ENCODE measurements at places on chromosomes 13 and 19.

- DNase-seq, result no peak
Measured at GRCh38 chr19:51070334-51071094, 5.6 kb upstream of the KLK13 start.

- peak; percentile 82 for DNase-seq
Measured at GRCh38 chr19:38676023-38676877, 28.8 kb downstream of the ACTN4 start.

GRCh38 chr13:30523211-30523610 lies 57.5 kb upstream of the HMGB1 start:
- no peak for DNase-seq

DNA sequence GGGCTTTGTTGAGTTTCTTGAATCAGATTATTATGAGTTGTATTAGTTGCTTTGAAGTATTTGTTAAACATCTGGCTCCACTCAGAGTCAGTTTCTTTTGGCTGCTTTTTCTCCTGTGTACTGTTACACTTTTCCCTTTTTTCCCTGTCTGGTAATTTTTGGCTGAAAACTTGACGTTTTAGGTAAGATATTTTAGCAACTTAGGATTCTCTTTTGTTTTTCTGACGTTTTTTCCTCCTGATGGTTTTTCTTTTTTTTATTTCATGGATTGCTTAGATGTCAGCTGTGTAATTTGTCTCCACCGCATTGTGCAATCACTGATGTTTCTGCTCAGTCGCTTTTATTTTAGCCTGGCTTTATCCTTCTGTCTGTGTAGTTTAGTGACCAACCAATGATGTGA lies 20.7 kb downstream of the RFC3 start:
- DNase-seq, result no peak

GRCh38 chr19:16571822-16572331 lies 338 bp downstream of the SLC35E1 start:
- peak; percentile 56 for DNase-seq

DNA sequence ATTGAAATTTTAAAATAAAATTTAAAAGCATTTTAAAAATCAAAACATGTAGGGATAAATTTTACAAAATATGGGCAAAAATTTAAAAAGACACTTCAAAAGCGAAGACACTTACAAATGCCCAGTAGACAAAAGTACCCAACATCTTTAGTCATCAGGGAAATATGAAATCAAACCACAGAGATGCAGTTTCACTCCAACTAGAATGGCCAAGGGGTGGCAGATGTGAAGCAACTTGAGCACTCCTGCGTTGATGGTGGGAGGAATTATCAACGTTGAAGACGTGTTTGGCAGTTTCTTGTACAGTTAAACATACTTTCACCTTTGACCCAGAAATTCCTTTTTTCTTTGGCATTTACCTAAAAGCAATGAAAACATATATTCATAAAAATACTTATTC lies 518.0 kb upstream of the SGCG start:
- no peak for DNase-seq

DNA sequence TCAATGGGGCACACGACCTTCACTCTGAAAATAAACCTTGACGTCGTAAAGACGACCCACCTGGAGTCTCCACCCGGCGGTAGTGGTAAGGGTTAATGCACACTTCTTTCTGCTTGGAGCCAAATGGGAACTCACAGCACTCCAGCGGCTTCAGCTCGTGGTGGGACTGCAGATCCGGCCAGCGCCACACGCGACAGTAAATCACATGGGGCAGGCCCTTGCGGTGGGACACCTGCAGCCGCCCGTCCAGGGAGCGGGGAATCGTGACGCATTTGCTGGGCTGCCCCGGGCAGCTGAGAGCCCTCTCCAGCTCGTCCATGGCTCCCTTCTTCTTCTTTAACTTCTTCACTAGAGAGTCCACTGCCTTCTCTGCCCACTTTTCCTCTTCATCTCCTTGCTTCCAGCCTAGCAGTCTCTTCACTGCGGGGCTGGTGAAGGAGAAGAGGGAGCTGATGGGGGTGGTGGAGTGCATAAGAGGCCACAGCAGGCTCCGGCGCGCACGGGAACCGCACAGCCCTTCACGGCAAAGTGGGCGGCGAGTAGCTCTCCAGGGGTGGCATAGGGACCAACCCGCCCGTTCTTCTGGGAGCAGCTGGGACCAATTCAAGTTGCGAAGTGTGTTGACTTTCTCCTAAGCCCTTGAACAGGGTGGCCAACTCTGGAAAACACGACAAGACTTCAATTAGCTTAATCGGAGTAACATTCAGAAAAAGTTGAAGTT lies 40.7 kb downstream of the SMAD9 start:
- DNase-seq, result no peak

- no peak for DNase-seq
Measured at GRCh38 chr13:99103536-99103935, 97.1 kb upstream of the UBAC2 start.

- DNase-seq, result no peak
Measured at GRCh38 chr19:2798158-2798685, 12.9 kb downstream of the THOP1 start.

DNA sequence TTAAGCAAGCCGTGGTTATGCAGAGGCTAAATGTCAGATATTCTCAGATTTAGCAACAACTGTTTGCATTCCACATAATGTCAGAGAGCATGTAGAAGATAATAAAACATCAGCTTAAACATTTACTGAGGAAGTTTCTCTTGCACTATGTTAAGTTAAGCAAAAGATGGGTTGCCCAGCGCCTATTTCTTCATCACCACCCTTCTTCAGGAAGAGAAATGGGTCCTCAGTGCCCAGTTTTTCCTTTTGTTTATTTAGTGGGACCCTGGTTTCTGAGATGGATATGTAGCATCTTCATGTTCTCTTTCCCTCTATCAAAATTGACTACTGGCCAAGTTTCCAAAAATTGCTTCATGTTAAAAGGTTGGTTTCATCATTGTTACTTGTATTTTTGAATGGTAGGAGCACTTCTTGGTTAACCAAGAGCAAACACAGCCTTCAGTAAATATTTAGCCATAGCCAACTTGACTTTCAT lies 356.8 kb downstream of the RFC3 start:
- DNase-seq, result no peak

GRCh38 chr19:48946463-48947257 lies 8.0 kb upstream of the BAX start:
- no peak for DNase-seq

GRCh38 chr19:39411081-39411831 lies 1.2 kb upstream of the PLEKHG2 start:
- no peak for DNase-seq

DNA sequence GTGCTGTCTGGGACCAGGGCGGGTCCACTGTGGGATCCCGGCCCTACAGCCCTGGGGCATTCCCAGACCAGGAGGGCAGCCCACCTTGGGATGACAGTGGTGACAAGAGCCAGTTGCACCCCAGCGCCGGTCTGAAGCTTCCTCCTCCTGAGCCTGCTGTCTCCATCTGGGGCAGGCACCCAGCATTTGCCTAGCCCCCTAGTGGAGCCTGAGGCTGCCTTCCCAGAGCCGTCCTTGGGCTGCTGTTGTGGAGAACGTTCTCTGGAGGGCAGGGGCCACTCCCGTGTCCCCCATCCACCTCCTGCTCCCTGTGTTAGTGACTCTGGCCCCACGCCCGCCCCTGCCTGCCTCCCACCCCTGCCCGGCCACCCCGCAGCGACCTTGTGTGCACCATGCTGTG lies 148.5 kb downstream of the KDM4B start:
- DNase-seq, result no peak

DNA sequence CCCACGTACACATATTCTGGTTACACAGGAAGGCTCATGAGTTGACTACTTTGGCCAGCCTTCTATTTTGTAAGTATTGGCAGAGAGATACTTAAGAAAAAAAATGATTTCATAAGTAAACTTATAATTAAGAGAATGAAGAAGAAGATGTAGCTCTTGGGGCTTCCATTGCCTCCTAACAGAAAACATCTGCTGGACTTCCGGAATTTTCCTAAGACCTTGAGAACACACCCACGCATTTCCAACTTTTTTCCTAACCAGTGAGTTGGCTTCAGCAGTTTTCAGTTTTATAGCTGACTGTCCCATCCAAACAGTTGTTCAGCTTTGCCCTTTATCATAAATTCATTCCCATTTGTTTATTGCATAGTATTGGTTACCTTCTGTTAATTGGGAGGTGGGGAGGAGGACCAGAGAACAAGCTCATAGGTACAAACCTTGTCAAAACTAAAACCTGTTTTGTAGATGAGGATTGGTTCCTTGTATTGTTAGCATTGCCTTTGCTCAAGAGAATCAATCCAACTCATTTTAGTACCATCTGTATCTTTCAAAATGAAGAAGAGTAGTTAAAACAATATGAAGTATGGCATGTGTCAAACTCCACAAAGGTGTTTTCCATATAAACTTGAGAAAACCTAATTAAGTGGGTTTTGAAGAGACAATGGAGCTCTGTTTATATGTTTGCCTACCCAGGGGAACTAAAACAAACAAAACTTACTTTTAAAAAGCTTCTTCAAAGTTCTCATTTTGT lies 93.9 kb downstream of the COL4A2 start:
- peak; percentile 66 for DNase-seq

GRCh38 chr13:46388846-46389245 lies 1.8 kb upstream of the RUBCNL start:
- DNase-seq, result no peak

DNA sequence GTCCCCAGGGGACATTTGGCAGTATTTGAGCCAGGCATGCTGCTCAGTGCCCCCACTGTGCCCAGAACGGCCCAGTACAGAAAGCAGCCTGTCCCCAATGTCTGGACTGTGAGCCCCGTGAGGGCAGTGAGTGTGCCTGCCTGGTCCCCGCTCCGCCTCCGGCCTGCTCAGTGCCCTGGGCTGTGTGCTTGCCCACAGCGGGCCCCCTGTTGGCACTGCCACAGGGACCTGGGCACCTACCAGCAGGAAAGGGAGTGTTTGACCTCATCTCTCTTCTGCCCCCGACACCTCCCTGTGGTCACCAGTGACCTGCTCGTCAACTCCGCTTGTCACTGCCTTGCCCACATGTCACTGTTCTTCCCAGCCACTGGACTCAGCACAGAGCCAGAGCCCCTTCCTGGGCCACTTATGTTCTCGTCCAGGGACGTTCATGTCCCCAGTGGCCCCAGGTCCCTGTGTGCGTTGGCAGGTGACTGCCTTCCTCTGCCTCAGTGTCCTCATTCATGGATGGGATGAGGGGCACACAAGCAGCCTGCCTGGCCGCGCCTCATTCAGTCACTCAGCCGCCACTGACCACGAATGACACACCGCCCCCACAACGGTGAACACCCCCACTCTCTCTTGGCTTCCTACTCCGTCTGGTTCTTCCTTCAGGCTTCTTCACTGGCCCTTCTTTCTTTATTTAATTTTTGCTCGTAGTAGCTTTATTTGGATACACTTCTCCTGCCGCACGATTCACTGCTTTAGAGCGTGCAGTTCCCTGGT lies 2.8 kb downstream of the FZR1 start:
- DNase-seq, result peak; percentile 55

- DNase-seq, result no peak
Measured at GRCh38 chr19:33174186-33174585, 19.9 kb upstream of the LRP3 start.

DNA sequence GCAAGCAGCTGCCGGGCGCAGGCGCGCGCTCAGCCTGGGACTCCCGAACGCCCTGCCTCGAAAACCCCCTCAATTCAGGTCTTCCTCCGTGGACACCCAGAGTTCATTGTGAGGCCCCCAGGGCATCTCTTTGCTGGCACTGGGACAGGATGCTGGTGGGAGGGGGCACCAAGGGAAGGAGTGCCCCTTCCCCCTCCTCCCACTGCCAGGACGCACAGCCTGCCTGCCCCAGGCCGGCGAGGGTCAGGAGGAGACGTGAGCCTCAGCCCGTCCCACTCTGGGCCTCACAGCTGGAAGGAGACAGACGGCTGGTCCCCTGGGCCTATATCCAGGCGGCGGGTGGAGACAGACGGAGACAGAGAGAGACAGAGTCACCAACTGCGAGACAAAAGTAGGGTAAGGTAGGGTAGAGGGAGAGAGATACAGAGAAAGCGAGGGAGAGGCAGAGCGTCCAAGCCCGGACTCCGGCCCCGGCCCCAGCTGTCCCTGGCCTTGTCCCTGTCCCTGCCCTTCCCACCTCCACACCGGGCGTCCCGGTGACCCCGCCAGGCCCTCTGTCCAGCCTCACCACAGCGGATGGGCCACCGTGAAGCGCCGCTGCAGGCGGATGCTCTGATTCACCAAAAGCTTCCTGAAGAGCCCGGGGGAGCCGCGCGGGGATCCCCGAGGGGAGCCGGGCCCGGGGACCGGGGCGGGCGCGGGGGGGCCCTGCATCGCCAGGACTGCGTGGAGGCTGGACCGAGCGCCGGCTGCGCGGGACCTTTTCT lies at the start of gene PDE4C:
Gene PDE4C (minus strand): TSS at position 737 of the 767 bp plus-strand sequence. CDS start 23 bp downstream, at position 714.
- peak; percentile 37 for DNase-seq

GRCh38 chr13:30141775-30142485 lies 165.4 kb downstream of the KATNAL1 start:
- DNase-seq, result peak; percentile 16

DNA sequence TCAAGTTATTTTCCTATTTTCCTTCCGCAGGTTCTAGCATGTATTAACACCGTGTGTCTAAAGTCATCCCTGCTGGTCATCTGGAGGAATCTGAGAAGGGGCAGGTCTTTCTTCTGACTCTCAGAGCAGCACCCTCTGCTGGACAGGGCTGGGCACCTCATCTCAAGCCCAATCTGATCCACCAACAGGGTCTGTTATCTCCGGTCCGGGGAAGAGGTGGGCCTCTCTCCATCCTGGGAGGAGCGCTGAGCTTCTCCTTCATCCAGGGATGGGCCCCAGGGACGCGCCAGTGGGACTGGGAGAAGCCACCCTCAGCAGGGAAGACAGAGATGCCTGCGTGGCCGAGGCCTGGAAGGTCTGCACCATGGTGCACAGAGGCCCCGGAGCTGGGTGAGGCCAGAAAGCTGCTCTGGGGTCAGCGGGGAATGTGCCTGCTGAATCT lies 26.0 kb upstream of the ZNF331 start:
- DNase-seq, result peak; percentile 67

DNA sequence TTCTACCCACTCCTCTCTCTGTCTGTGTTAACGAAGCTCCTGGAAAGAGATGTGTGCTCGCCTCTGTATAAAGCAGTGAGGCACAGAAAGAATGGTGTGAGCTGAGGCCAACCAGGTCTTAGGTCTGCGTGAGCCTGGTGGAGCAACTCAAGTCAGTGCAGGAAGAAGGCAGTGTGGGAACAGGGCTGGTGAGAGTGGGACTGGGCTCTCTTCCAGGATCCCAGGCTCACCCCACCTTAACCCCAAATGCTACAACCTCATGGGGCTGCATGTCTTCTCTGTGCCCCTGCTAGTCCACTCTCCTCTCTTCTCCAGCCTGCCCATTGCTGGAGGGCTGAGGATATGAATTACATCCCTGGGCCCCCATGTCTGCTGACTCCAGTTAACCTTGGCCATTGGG lies 127.4 kb downstream of the DCT start:
- DNase-seq, result peak; percentile 21

DNA sequence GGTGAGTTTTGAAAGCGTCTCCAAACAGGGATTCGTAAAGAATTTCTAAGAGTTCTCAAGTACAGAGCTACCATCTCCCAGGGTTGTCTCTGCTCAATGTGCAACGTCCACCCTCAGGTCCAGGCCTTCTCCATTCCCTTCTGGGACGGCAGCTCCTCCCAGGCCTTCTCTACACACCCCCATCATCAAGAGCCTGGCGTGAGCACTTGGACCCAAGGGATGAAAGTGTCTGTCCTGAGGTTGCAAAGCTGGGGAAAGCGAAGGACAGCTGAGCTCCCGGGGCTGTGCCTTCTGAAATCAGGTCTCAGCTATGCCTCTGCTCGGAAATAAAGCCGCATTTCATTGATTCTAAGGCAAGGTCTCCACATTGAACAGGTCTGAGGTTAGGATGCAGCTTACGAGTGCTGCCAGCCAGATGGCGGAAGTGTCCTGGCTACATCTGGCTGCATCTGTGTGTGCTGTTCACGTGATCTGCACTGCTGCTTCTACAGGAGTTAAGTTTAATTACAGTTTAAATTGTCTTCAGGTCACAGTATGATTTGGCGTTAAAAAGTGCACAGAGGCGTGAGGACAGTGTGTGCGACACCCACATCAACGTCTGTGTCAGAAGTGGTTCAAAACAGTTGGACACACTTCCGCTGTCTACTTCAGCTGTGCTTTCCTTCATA lies 27.0 kb upstream of the MIER2 start:
- DNase-seq, result no peak
